ENCODE measurements at places on chromosomes 1 and 21.

DNA sequence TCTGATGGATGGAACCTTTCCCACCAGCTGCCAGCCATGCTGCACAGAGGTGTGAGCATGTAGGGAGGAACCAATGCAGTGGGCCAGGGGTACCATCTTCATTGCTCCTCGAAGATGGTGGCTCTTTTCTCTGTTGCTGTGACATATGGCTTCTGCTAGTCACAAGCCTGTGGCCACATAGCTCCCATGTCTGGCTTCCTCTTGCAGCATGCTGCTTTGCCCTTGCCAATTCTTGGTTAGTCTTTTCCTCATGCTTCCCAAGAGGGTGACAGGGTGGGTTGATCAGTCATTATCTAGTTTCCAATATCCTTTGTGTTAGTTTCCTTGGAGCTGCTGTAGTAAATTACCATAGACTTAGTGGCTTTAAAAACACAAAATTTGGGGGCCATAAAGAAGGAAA, 123.4 kb downstream of the ETS2 start:
- no peak for DNase-seq

- no peak for DNase-seq
These were observed 262.9 kb downstream of the PTPRU start for GRCh38 chr1:29499104-29499650.

- DNase-seq, result no peak
These were observed 23.3 kb downstream of the SLC2A1 start for GRCh38 chr1:42935313-42935895.

DNA sequence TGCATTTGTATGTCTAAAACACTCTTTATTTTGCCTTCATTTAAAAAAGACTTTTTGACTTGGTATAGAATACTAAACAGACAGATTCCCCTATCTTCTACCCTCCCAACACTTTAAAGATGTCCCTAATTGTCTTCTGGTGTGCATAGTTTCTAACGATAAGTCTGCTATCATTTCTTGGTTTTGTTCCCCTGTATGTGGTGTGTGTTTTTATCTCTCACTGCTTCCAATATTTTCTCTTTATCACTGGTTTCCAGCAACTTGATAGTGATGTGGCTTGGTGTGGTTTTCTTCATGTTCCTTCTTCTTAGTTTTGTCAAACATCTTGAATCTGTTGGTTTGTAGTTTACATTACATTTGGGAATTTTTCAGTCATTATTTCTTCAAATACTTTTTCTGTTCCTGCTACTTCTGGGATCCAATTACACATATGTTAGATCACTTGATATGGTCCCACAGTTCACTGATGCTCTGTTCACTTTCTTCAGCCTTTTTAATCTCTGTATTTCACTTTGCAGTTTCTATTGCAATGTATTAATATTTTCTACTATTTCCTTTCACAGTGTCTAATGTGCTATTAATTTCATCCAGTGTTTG, 23.2 kb downstream of the F5 start:
- peak; percentile 7 for DNase-seq

GRCh38 chr1:167121375-167122120, 27.7 kb downstream of the STYXL2 start:
- no peak for DNase-seq

DNA sequence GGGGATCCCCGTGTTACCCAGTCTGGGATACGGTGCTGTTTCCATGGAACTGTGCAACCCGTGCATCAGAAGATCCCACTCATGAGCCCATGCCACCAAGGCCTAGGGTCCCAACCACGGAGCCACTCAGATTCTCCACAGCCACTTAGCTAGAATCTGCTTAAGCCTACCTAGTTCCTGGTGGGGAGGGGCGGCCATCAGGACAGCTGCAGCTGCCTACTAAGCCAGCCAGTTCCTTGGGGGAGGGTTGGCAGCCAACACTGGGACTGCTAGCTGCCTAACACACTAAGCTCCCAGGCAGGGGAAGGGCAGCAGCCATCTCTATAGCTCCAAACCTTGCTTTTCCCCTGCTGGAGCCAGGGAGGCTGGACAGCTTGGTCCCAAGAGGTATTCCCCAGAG, 549.2 kb upstream of the BRINP3 start:
- DNase-seq, result no peak

GRCh38 chr1:162632217-162632666, at the start of gene DDR2:
Gene DDR2, plus strand, starts transcription at chr1:162632464. Its CDS starts 86,600 bp downstream, at chr1:162719064.
- no peak for DNase-seq

- DNase-seq, result no peak
These were observed 55.4 kb downstream of the KCNK2 start for GRCh38 chr1:215137985-215138384.

DNA sequence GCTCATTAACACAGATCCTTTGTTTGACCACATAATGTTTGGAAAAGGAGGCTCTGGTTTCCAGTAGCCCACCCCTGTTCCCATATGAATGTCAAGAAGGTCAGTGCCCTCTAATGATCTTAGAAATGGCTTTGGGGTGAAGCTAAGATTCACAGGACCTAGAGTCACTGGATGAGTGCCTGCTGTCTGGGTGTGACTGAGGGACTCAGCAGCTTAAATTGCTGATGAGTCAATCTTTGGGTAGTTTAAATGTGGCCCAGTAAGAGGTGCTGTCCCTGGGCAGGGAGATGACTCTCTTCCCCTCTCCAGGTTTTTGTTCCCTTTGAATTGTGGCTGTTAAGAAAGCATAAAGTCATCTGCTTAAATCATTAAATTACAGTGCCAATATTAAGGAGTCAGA, 50.6 kb downstream of the L1TD1 start:
- DNase-seq, result no peak

GRCh38 chr1:68409426-68409825, 40.3 kb downstream of the RPE65 start:
- DNase-seq, result no peak

- DNase-seq, result no peak
These were observed 487.3 kb downstream of the AJAP1 start for GRCh38 chr1:5141750-5142149.
